Neuronal stem cell (in vitro differentiated cells): ENCODE measurements at places on chromosomes 4 and X.

GRCh38 chrX:69320116-69320515 lies 154.9 kb upstream of the PJA1 start:
- DNase-seq = no peak

DNA sequence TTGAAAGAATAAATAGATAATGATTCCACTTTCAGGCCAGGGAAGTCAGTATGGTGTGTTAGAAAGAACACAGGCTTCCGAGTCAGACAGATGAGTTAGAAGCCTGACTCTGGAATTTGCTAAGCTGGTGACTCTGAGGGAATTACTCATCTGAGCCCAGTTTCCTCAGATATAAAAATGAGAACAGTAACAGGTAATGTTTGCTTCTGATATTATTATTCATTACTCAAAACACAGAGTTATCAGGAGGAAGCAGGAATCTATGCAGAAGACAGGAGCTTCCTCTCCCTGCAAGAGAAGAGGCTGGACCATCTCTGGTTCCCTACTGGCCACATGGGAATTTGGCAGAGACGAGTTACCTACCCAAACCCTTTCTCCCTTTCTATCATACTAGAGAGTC lies 163.1 kb downstream of the EVC2 start:
- DNase-seq = no peak

DNA sequence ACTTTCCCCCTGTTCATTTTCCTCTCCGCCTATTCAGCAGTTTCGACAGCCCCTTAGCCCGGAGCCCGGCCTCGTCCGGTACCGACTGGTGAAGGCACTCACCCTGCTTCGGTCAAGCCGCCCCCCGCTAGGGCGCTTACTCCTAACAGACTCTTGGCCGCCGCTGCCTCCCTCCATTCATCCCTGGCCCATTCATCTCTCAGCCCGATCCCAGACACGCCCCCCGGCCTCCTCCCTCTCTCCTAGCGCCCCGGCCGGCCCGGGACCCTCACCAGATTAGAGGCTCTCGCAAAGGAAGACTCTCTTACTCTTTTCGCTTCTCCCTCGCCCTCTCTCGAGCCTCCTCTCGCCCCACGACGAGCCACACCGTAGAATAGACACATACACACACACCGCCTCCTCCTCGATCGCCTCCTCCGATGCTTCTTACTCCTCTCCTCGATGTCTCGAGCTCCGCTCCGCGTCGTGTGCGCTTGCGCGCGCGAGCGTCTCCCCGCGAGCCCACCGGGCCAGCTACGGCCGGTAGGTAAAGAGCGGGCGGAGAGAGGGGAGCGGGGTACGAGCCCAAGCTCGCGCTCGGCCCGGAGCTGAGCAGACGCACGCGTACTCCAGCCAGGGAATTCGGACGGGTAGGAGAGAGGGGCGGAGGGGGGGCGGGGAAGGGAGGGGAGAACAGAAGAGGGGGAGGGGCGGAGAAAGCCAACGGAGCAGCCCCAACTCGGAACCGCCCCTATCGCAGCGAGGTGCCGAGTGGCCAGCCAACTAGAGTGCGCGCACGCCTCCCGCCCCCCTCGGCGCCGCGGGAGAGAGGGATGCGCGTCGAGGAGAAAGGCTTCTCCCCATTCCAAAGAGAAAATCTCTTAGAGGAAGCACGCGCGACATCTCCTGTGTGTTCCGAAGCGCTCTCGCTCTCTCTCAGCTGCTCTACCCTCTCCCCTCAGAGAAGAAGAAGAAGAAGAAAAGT lies at the start of gene WNK3:
Gene WNK3 (minus strand): TSS at position 633 of the 964 bp plus-strand sequence.
- peak; percentile 82 for DNase-seq

DNA sequence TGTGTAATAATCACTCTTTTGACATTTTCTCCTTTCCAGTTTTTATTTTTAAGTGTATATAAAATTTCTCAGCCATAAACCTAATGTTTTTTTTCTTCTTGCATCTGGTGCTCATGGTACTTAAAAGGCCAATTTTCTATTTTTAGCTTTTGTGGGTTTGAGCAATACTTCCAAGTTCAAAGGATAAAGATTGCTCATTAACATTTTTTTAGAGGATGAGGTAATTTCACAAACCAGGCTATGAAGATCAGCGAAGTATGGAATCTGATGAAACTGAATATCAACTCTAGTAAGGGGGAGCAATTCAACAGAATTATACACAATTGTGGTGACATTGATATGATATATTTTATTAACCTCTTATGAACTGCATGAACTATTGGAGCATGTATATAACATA lies 25.8 kb upstream of the KLHL34 start:
- DNase-seq = no peak

GRCh38 chr4:167028976-167029375 lies 205.3 kb downstream of the SPOCK3 start:
- no peak for DNase-seq

DNA sequence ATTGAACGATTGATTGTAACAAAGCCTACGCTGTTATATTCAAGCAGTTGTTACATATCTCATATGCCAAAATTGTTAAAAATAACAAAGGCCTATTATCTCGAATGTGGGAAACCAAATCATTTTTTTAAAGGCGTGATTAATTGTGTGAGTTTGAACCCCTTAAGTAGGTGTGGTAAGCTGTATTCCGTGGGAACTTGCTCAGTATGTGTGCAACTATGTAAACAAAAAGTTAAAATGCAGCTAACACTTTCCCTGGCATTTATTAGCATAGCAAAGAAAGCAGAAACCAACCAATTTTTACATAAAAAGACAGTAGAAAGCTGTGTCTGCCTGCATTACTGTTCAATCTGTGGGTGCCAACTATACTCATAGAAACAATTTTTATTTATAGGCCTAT lies 166.0 kb upstream of the HAND2 start:
- no peak for DNase-seq

DNA sequence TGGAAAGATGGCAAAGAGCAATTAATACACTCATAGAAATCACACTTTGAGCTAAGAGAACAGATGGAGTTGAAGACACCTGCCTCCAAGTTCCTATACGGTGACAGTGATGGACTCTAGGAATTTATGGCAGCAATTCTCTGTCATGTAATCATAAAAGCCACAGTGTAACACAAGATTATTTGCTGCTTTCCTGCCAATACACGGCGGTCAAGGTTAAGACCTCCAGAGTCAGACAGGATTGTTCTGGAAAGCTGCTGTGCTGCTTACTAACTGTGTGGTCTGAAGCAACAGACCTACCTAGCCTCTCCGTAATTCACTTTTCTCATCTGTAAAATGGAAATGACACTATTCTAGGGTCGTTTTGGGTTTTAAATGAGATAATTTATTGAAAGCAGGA lies 14.6 kb upstream of the KIT start:
- no peak for DNase-seq

DNA sequence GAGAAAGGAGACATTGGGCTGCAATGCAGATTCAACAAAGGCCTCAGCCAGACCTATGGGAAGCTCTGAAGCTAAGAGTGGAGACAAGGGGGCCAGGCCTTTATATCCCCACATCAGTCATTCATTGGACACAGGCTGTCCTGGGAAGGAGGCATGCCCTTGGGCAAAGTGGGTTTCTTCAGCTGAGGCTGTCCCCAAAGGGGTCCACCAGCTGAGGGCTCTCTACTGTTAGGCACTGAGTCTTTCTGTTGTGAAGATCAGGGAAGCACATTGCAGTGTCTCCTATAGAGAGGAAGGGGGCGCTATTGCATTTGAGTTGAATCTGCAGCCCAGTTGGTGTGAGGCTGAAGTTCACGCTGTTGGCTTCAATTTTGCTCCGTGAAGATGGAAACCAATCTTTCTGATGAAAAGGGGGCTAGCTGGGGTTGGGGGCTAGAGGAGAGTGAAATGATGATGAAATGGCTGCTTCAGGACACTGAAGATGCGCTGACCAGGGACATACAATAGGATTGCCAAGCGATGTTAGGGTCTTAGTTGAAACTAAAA lies 48.0 kb downstream of the SLC25A5 start:
- DNase-seq = peak; percentile 49

DNA sequence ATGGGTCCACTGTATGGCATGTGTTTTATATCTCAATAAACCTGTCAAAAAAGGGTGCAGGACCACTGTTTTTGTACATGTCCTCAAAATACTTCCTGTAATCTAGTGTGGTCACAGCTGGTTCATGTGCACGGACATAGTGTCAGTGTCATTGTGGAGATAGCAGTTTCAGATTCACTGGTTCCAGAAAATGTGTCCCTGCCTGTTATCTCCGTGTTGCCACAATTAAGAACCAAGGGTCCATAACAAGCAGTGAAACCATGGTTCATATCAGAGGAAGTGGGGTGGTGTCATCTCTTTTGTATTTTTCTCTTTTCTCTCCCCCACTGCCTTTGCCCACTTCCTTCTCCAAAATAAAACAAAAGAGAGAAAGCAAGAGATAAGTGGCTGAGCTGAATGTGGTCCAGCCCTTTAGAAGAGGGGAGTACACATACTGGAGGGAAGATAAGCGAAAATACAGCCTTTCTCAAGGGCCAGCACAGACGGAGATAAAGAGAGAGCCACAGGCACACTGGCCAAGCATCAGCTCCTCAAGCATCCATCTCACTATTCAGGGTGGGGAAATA lies 51.2 kb downstream of the TBL1X start:
- no peak for DNase-seq

GRCh38 chr4:185344743-185345538 lies 50.8 kb downstream of the LRP2BP start:
- DNase-seq = no peak

- no peak for DNase-seq
Measured at GRCh38 chr4:140374130-140374477, 658 bp downstream of the SCOC start.
